ENCODE measurements at places on chromosomes 3 and 15.

DNA sequence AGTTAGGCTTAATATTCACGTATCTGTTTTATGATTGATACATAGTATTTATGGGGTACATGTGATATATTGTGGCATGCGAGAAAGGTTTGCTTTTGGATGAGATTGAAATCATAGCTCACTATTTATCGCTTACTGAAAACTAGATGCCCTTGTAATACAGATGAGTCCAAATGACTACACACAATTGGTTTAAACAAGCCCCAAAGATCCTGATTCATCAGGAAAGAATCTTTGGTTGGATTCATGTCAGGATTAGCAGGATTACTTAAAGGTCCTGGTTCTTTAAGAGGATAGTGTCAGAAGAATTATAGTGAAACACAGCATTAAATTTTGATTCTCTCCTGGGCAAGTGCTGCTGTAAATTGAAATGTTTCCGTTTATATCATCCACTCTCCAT is 18.6 kb upstream of the AADAC start:
- DNase-seq: no peak

- no peak for DNase-seq
These were observed 13.3 kb downstream of the NFKBIZ start for GRCh38 chr3:101862416-101863165.

- DNase-seq: no peak
These were observed 47.2 kb downstream of the IGSF11 start for GRCh38 chr3:118987477-118987876.

DNA sequence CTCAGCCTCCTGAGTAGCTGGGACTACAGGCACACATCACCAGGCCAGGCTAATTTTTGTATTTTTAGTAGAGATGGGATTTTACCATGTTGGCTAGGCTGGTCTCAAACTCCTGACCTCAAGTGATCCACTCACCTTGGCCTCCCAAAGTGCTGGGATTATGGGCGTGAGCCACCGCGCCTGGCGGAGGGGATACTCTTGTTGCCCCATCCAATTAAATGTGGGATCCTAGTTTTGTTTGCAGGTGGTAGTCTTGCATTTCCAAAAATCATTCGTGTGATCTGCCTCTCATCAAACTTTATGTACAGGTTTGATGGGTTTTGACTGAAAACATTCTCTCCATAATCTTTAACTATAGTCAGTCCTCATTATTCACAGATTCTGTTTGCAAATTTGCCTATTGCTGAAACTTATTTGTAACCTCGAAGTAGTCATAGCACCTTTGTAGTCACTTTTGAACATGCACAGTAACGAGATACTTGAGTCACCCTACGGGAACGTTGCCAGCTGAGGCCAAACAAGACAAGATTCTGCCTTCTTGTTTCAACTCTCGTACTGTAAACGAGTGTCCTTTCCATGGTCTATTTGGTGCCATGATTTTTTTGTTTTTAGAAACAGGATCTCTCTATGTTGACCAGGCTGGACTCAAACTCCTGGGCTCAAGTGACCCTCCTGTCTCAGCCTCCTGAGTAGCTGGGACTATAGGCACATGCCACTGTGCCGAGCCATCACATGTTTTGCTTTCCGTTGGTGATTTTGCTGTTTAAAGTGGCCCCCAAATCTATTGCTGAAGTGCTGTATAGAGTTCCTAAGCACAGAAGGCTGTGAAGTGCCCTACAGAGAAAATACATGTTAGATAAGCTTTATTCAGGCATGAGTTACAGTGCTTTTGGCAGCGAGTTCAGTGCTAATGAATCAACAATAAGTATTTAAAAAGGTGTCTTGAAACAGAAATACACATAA is 8.1 kb upstream of the MAPK6 start:
- no peak for DNase-seq

DNA sequence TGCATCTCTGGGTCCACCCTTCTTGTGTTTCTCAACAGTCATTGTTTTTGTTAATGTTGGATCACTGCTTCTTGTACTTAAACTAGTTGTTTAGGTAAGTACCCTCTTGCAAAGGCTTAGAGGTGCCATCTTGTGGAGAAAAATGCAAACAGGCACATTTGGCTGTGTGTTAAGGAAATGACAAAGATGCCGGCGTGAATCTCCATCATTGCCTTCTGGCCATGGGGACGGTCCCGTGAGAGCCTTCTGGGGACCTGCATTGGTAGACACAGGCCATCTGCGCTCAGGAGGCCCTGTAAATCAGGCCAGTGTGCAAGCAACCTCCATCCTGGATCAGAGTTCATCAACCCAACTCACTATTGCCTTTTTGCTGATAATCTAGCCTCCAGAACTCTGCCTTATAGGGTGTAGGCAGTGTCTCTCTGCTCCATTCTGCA is 158.6 kb upstream of the NR2E3 start:
- peak; percentile 56 for DNase-seq

GRCh38 chr15:60661080-60661645 is 182.2 kb upstream of the ICE2 start:
- no peak for DNase-seq

- DNase-seq: no peak
These were observed 240.2 kb downstream of the ADAMTS17 start for GRCh38 chr15:100101426-100102089.

- no peak for DNase-seq
These were observed 44.5 kb downstream of the CTDSPL2 start for GRCh38 chr15:44471885-44472455.

GRCh38 chr3:193768070-193768394 is 175.0 kb downstream of the OPA1 start:
- DNase-seq: no peak

DNA sequence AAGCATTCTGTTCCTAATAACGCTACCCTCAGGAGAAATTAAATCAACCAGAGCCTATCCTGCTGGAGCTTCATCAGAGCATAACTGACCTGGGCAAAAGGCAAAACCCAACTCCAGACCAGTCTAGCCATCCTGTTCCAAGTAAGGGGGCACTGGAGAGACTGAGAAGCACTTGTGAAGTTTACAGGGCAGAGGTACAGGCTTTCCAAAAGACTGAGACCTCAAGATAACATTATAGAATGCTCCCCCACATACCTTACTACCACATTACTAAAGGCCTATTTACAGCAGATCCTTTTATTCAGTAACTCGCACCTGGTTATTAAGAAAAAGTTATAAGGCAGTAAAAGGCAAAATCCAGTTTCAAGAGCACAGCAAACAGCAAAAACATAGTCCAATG is 35.5 kb downstream of the RFX7 start:
- DNase-seq: no peak

- DNase-seq: peak; percentile 58
These were observed 20.1 kb downstream of the RFT1 start for GRCh38 chr3:53109891-53110771.

DNA sequence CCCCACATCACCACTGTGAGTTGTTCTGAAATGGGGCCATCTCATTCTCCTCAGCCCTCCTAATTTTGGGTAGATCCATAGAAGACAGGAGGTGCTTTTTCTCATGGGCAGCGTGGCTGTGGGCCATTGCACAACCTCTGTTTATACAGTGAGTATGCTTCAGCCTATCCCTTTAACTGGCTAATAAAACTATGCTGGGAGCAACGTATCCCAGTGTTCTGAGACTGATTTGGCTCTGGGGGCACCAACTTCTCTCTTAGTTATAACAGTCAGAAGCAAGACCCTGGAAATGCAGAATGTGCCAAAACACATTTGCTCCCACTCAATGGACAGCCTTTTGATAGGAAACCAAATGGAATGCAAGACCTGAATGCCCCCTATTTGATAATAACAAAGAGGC is 97.1 kb upstream of the ICE2 start:
- DNase-seq: no peak

DNA sequence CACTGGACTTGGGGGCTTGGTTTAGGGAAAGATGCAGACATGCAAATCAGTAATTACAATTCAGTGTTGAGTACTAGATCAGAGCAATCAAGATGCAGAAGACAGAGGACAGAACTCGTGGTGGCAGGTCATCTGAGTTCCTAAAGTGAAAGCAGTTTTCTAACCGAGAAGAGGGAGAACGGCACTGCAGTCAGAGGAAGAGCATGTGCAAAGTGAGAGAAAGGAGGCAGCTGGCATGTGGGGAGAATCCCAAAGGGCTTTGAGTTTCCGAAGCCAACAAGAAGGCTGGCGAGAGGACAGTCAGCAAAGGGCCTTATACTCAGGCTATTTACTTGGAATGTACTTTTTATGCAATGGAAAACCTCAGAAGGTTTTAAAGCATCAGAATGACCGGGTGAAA is 87.0 kb downstream of the ANP32A start:
- DNase-seq: no peak
